KBM-7 (cell line): ENCODE measurements at places on chromosomes 5 and 9.

DNA sequence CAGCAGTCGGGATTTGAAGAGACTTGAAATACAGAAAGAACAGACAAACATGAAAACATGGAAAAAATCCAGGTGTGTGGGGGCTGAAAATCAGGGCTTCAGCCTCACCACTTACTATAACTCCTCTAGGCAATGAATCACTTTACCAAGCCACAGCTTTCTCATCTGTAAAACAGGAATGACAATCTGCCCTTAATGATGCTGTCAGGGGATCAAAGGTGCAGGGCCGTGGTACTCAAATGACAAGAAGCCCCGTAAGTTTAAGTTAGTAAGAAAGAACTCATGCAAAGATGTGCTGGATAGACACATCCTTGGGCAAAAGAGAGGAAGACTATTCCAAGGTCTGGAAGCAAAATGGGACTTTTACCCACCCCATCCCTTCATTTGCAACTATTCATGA is 34.7 kb downstream of the FBXW2 start:
- DNase-seq, result no peak

DNA sequence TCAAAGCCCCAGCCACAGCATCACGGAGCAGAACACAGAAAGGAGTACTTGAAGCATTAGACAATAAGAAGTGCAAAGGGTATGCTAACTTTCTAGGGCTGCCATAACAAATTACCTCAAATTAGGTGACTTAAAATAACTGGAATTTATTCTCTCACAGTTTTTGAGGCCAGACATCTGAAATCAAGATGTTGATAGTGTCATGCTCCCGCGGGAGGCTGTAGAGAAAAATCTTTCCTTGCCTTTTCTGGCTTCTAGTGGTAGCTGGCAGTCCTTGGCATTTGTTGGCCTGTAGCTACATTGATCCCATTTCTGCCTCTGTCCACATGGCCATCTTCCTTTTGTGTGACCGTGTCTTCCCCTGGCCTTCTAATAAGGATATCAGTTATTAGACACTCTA is 51.9 kb upstream of the SPDL1 start:
- no peak for DNase-seq

GRCh38 chr9:138046641-138047301 is 169.2 kb downstream of the CACNA1B start:
- DNase-seq, result no peak

DNA sequence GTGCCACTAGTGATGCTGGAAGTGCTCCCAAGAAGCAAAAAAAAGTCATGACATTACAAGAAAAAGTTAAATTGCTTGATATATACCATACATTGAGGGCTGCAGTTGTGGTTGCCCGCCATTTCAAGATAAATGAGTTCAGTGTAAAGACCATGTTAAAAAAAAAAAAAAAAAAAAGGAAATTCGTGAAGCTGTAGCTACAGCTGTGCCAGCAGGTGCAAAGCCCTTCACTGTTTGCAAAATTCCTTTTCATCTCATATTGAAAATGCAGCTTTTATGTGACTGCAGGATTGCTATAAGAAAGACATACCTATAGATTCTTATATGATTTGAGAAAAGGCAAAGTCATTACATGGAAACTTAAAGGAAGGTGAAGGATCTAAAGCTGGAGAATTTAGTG is 179.6 kb upstream of the POU5F2 start:
- no peak for DNase-seq

- peak; percentile 71 for DNase-seq
Observed at GRCh38 chr9:12689233-12689632, 4.0 kb upstream of the TYRP1 start.

- DNase-seq, result no peak
Observed at GRCh38 chr5:117394506-117395157, 820.0 kb upstream of the SEMA6A start.
